ENCODE measurements at places on chromosomes 5 and 9. TPM values are rescaled to one million over a fixed set of nuclear protein-coding genes. Genes with fewer than 3 reads are reported as not detected.

DNA sequence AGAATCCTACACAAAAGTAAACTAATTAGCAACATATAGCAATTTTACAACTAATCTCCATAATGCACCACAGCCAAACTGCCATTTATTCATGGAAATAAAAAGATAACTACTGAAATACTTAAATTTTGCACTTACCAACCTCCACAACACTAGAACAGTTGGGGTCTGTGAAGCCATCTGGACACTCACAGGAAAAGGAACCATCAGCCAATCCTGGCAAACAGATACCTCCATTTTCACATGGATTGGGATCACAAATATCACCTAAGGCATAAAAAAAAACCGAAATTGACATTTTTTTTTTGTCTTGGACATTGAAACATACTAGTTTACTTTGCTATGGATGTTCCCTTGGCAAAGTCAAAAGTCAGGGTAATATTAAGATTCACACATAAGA, 130.7 kb downstream of the EDIL3 start:
- DNase-seq: no peak

S100Z gene
- not detected for total RNA-seq

- no peak for DNase-seq
Observed at GRCh38 chr5:29822521-29822920, 1371.0 kb upstream of the CDH6 start.

- no peak for DNase-seq
Observed at GRCh38 chr5:14614490-14614889, 32.9 kb downstream of the OTULINL start.

- DNase-seq: no peak
Observed at GRCh38 chr5:162288647-162289296, 221.2 kb downstream of the GABRG2 start.

DNA sequence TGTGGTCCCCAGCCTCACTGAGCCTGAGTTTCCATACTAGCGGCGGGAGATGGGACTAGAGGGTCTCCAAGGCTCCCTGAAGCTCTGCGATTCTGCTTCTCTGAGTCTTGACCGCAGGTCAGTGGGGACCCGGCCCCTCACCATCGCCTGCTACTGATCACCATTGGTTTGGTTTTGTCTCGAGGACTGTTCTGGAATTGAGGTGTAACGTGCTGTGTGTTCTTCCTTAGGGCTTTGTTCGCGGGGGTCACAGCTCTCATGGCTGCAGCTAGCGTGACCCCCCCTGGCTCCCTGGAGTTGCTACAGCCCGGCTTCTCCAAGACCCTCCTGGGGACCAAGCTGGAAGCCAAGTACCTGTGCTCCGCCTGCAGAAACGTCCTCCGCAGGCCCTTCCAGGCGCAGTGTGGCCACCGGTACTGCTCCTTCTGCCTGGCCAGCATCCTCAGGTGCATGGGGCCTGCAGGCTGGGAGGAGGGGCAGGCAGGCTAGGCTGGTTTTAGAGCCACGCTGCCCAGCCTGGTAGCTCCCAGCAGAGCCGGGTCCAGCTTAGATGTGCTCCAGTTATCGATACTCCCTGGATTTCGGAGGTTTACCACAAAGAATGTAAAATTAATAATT, 12.3 kb downstream of the TRAF2 start:
- no peak for DNase-seq
